BJ (cell line): ENCODE measurements at places on chromosomes 13 and 19.

DNA sequence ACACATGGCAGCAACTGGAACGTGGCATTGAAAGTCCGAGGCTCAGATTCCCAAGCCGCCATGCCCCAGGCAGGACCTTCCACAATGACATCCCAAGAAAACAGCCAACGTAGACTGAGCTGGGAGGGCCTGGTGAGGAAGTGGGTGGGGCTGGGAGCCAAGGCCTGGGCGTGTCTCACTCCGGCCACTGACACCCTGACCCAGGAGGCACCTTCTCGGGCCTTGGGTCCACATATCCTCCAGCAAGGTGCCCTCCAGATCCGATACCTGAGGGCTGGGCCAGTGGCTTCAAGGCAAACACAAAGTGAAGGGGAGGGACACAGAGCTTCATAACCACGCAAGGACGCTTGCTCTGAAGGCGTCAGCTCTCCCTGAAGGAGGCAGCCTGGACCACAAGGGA, 43.0 kb downstream of the RAB20 start:
- DNase-seq: no peak

DNA sequence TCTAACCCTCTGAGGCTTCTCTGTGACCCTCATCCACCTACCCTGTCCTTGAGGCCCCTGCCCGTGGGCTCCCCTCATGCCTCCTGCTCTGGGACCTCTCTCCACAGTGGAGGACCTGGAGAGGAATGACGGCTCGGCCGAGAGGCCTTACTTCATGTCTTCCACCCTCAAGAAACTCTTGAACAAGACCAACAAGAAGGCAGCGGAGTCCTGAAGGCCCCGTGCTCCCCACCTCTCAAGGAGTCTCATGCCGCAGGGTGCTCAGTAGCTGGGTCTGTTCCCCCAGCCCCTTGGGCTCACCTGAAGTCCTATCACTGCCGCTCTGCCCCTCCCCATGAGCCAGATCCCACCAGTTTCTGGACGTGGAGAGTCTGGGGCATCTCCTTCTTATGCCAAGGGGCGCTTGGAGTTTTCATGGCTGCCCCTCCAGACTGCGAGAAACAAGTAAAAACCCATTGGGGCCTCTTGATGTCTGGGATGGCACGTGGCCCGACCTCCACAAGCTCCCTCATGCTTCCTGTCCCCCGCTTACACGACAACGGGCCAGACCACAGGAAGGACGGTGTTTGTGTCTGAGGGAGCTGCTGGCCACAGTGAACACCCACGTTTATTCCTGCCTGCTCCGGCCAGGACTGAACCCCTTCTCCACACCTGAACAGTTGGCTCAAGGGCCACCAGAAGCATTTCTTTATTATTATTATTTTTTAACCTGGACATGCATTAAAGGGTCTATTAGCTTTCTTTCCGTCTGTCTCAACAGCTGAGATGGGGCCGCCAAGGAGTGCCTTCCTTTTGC, 10.8 kb upstream of the ILF3 start:
- DNase-seq: no peak

DNA sequence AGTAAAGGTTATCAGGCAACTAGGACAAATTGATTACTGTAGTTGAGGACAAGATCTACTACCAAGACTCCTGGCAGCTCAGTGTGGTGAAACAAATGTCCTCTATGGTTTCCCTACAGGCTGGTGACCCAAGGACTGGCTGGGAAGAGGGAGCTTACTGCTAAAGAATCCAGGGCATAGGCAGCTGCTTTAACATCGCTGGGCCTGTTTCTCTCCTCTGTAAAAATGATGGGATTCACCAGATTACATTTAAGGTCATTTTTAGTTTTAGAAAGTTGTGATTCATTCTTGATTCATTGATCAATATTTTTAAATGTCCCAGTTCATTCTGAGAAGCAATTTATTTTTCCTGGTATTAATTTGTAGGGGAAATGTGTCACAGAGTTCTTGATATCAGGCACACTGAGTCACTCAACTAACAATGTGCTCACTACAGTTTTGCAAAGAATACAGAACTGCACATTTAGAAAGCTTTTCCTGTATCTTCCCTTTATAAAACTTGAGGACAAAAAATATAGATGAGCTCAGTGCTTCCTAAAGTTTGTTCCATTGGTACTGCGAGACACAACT, 19.6 kb upstream of the FAM124A start:
- DNase-seq: no peak

- no peak for DNase-seq
Measured at GRCh38 chr19:31085125-31085524, 264.1 kb downstream of the TSHZ3 start.

DNA sequence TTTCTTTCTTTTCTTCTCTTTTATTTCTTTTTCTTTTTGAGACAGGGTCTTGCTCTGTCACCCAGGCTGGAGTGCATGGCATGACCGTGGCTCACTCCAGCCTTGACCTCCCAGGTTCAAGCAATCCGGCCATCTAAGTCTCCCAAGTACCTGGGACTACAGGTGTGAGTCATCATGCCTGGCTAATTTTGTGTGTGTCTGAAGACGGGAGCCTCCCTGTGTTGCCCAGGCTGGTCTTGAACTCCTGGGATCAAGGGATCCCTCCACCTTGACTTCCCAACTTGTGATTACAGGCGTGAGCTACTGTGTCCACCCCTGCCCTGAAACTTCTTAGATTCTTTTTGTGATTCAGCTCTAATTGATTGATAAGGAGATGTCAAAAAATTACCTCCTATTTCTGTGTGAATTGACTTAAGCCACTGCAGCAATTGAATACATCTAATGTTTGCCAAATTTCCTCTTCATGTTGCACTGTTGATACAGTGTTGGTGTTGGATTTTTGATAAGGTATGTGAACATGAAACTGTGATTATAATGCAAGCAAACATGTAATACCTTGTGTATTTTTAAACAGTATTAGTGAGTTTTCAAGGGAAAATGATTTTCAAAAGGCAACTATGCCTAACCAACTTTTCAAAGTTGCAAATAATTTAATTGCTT, 22.6 kb downstream of the KLF5 start:
- no peak for DNase-seq

GRCh38 chr13:46168341-46168740, 13.6 kb downstream of the LCP1 start:
- no peak for DNase-seq

GRCh38 chr13:50842990-50843256, 569 bp downstream of the DLEU7 start:
- no peak for DNase-seq

DNA sequence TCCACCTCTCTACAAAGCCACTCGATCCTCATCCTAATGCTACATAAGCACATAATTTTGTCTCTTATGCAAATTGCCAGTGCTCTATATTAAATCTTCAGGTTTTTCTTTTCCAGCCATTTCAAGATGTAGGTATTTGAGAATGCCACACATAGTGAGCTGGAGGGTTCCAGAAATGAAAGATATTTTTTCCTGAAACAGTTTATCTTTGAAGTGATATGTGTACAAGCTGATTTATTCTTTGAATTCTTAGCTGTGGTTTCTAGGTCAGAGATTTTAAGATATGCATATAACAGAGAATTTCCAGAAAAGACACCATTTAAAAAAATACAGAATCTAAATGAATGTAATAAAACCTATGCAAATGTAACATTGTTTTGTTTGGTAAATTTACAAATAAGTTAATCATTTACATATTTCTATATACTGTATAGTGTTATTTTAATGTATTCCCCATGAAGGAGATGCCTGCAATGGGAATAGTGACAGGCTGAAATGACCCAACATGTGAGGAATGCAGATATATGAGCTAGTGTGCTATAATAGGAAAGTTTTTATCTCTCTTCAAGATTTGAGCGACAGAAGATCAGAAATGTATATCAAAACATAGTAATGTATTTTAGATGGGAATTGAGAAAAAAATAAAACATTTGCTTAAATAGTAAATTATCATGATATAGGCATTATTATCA, 570.2 kb downstream of the SLITRK1 start:
- DNase-seq: no peak

DNA sequence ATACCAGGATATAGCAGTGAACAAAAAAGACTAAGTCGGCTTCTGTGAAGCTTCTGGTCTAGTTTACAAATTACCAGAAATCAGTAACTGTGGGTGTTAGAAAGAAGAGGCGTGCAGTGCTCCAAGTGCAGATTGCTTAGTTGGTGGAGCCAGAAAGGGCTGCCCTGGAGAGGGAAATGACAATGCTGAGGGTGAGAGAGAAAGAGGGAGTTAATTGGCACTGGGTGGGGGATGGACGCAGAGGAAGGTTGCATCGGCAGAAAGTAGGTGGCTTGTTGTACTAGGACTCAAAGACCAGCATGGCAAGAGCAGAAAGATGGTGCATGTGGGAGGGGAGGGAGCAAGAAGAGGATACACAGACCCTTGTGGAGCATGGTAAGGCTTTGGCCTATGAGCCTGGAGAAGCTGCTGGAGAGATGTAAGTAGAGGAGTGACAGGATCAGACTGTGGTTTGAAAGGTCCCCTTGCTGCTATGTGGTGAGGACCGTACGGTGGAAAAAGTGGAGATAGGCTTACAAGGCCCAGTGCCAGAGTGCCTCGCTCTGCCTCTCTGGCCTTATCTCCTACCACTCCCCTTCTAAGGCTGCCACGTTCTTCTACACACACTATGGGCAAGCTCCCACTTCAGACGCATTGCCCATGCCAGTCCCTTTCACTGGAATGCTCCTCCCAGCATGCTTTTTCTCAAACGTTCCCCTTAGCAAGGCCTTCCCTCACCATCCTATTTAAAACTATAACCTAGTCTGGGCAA, 13.5 kb downstream of the SMG9 start:
- DNase-seq: no peak

DNA sequence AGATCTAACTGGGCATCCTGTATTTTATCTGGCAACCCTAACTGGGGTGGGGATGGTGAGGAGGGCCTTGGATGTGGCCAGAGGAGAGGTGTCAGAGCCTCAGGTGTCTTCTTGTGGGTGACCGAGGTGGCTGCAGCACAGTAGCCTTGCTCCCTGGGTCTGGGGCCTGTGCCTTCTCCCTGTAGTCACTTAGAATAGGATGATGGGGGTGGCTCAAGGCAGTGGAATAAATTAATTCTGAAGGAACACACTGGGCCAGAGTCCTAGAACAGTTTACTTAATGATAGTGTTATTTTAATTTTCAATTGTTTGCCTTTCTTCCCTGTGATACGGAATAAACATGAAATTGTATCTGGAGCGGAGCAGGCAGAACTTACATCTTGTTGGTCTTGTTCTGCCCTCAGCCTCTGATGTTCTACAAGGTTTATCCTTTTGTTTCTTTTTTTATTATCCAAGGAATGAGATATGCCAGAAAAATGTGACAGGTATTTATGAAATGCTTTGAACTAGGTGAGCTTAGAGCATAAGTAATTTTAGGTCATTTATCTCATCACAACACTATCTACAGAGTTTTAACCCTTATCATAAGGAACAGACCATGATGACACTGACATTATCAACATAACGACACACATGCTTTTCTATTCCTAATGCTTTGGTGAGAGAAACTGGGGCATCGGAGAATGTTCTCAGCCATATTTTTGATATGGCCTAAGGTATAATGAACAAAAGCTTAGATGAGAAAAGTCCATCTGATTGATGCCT, 51.4 kb downstream of the LRCH1 start:
- DNase-seq: no peak

- peak; percentile 39 for DNase-seq
Measured at GRCh38 chr13:67223024-67223423, 7.1 kb downstream of the PCDH9 start.

- DNase-seq: no peak
Measured at GRCh38 chr13:27401210-27401609, 23.2 kb upstream of the GTF3A start.

DNA sequence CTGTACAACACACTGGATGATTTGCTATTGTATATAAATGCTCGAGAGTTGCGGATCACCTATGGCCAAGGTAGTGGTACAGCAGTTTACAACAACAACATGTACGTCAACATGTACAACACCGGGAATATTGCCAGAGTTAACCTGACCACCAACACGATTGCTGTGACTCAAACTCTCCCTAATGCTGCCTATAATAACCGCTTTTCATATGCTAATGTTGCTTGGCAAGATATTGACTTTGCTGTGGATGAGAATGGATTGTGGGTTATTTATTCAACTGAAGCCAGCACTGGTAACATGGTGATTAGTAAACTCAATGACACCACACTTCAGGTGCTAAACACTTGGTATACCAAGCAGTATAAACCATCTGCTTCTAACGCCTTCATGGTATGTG, 21.5 kb downstream of the OLFM4 start:
- DNase-seq: no peak

GRCh38 chr19:2575734-2576481, 100.0 kb downstream of the GADD45B start:
- no peak for DNase-seq

DNA sequence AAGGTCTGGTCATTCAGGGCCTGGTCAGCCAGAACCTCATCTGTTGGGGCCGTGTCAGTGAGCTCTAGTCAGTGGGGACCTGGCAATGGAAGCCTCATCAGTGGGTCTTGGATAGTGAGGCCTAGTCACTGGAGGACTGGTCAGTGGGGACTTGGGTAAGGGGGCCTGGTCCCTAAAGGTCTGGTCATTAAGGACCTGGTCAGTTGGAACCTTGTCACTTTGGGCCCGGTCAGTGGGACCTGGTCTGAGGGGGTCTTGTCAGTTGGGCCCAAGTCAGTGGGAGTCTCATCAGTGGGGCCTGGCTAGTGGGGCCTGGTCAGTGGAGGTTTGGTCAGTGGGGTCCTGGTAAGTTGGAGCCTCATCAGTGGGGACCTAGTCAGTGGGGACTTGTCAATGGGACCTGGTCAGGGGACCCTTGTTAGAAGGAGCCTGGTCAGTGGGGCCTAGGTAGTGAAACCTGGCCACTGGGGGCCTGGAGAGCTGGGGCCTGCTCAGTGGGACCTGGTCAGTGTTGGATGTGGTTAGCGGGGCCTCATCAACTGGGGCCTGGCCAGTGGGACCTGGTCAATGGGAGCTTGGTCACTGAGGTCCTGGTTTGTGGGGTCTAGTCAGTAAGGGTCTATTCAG, 43.7 kb upstream of the TPM4 start:
- no peak for DNase-seq

DNA sequence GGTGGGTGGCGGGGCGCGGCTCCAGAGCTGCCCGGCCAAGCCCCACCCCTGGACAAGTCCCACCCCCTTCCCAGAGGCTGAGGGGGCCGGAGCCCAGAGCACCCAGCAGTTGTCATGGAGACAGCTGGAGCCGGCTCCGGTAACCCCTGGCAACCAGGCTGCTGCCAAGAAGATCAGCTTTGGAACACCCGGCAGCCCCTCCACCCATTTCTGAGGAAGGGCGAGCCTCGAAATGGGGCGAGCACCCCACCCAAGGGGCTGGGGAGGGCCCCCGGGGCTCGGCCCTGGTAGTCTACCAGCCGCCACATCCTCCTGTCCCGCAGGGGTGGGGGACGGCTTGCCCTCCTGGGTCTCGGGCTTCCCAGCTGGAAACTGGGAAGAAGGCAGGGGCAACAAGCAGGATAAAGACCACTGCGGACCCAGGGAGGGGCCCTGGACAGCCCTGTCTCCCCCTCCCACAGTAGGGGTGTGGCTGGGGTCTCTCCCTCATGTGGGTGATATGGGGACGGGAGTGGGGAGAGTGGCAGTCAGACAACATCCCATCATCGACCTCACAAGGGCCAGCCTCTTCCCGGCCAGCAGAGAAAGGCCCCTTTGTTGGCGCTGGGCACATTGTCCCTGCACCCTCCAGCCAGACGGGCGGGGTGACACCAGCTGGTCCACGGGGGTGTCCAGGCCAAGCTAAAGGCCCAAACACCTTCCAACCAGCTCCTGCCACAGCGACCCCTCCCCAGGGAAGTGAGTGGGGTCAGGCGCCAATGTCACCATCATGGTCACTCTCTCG, 1.5 kb downstream of the CERS1 start:
- no peak for DNase-seq

- no peak for DNase-seq
Measured at GRCh38 chr19:34480971-34481841, at the start of gene WTIP. WTIP (plus strand) TSS chr19:34481758; CDS start chr19:34481975, 217 bp downstream.
